ENCODE measurements at places on chromosomes 16 and 17. TPM values are rescaled to one million over a fixed set of nuclear protein-coding genes. Genes with fewer than 3 reads are reported as not detected.

- DNase-seq, result no peak
Observed at GRCh38 chr16:12539185-12539929, 264.3 kb downstream of the CPPED1 start.

DNA sequence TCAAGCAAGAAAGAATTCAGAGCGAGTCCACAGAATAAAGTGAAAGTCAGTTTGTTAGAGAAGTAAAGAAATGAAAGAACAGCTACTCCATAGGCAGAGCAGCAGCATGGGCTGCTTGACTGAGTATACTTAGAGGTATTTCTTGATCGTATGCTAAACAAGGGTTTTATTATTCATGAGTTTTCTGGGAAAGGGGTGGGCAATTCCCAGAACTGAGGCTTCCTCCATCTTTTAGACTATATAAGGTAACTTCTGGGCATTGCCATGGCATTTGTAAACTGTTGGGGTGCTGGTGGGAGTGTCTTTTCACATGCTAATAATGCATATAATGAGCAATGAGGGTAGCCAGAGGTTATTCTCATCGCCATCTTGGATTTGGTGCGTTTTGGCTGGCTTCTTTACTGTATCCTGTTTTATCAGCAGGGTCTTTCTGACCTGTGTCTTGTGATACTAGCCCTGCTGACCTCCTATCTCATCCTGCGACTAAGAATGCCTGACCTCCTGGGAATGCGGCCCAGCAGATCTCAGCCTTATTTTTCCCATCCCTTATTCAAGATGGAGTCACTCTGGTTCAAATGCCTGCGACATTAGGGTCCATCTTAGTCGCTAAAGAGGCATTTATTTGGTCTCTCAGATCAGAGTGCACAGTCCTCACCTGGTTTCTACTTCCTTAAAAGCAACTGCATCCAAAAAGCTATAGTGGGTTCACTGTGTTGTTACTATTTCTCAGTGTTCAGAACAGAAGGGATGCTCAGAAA lies 100.6 kb upstream of the CACNG5 start:
- DNase-seq, result no peak

The KCNJ2 gene
- 10.3 TPM for total RNA-seq

The MYH2 gene
- total RNA-seq, result 0.62 TPM

The SLFN13 gene
- total RNA-seq, result 0.31 TPM

GRCh38 chr17:4492721-4493561 lies 5.7 kb upstream of the SPNS2 start:
- DNase-seq, result no peak
